ENCODE measurements at places on chromosomes 3 and 15.

DNA sequence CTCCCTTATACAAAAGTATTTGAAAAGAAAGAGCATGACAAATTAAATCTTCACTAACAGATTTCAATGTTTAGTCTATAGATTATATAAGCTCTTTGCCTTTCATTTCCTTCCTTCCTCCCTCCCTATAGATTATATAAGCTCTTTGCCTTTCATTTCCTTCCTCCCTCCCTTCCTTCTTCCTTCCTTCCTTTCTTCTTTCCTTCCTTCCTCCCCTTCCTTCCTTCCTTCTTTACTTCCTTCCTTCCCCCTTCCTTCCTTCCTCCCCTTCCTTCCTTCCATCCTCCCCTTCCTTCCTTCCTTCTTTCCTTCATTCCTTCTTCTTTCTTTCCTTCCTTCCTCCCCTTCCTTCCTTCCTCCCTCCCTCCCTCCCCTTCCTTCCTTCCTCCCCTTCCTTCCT lies 209.8 kb upstream of the CBLB start:
- no peak for DNase-seq

GRCh38 chr3:32502118-32502945 lies at the start of gene CMTM6:
Gene CMTM6, minus strand, starts transcription at chr3:32502852. Its CDS starts 107 bp downstream, at chr3:32502745.
- peak; percentile 81 for DNase-seq

DNA sequence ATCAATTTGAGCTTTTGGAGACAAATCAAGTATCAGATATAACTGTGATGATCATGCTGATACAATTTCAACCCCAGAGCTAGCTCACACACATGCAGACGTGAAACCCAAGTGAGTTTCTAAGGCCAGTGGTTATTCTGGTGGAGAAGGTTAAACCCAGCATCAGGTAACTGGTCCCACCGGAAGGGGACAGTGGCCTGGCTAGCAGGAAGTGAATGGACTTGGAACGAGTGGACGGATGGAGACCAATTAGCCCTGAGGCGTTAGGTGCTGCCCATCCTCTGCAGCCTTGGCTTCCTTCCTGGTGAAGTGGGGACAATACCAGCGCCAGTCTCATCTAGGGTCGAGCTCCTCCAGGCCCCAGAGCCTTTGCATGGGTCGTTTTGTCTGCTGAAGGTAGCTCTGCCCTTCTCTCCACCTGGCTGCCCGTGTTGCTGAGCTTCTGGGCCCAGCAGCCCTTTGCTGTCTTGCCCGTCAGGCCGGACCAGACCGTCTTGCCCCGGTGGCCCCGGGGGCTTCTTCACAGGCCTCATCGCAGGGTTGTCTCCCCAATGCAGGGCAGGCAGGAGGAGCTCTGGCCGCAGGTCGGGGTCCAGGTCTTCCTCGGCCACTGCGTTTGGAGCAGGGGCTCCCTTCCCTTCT lies 915 bp upstream of the KCTD6 start:
- no peak for DNase-seq

DNA sequence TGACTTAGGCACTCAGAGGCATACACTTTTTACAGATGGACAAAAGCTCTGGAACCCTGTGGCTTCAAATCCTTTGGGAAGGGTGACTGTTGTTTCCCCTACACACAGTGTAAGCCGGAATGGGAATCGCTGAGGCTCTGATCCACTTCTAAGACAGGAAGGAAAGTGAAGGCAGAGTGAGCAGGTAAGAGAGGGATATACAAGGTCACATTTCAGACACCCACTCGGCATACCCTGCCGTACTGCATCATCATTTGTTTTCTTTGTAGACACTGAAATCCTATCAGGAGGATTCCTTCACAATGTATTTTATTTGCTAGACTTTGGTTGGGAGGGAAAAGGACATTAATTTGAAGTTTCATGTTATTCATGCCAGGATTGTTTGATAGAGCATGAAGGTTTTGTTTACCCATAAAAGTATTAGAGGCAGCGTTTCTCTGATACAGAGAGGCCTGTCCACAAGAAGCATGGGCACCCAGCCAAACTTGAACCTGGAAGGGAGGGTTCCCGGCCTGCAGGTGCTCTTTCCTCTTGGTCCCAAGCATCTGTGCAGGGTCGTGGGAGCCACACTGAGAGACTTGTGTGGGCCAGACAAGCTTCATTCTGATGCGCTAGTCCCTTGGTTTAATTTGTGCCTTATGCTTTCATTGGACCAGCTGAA lies 21.9 kb upstream of the POLR2M start:
- DNase-seq, result no peak

GRCh38 chr3:58323529-58324390 lies 8.9 kb upstream of the PXK start:
- no peak for DNase-seq

DNA sequence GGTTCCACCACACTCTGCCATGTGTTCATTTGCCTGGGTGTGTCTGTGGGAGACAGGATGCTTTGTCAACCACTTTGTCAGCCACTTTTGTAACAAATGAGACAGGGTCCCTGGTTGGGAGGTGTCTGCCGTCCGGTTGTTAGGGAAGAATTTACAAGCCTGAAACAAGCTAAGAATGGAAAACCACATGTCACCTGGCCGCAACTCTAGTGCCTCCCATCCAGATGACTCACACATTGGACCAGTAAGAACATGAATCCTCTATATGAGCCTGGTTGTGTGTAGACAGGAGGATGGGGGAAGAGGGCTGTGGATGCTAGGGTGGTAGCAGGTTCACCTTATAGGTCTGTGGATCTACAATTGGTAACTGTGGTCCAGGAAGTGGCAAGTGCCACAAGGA lies 335.3 kb downstream of the CLSTN2 start:
- no peak for DNase-seq

GRCh38 chr3:178246004-178246403 lies 290.2 kb upstream of the KCNMB2 start:
- DNase-seq, result no peak

DNA sequence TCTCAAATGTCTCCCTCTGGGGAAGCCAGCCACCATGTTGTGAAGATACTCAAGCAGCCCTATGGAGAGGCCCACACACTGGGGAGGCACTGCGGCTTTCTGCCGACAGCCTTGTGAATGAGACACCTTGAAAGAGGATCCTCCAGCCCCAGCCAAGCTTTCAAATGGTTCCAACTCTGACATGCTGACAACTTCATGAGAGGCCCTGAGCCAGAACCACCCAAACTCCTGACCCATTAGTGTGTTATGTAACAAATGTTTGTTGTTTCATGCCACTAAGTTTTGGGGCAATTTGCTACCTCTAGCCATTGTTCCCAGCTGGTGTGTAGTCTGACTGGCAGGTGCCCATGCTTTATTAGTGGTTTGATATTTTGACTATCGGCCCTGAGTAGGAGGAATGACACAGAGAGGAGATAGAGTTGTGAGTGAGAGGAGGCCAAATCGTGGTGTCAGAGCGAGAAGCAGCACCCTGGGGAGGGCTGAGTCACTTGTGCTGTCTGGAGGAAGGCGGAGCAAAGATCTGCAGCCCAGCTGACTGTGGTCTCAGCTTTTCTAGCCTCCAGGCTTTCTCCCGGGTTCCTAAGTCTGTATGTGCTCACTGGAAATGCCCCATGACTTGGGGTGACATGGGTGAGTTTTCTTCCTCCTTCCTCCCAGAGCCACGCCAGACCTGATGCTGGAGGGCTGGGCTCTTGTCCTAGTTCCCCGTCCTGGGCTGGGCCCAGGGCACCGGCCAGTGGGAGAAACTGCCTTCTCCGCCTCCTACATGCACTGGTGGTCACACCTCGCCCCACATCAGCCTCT lies 56.7 kb upstream of the BLM start:
- DNase-seq, result no peak

- DNase-seq, result no peak
Measured at GRCh38 chr15:48494631-48495030, 150.9 kb downstream of the FBN1 start.
